Skin of body (tissue), 3 donors: ENCODE measurements at places on chromosomes 1 and 21.

- no peak for DNase-seq
Measured at GRCh38 chr1:94719926-94720793, 100.0 kb upstream of the SLC44A3 start.

GRCh38 chr1:11534846-11535245, 55.9 kb downstream of the DISP3 start:
- no peak for DNase-seq

- DNase-seq: no peak
Measured at GRCh38 chr1:20192871-20193411, 6.6 kb upstream of the PLA2G2C start.

- DNase-seq: no peak
Measured at GRCh38 chr1:193568512-193568911, 382.1 kb upstream of the B3GALT2 start.

GRCh38 chr21:36437745-36438128, 42.2 kb downstream of the CLDN14 start:
- DNase-seq: no peak

DNA sequence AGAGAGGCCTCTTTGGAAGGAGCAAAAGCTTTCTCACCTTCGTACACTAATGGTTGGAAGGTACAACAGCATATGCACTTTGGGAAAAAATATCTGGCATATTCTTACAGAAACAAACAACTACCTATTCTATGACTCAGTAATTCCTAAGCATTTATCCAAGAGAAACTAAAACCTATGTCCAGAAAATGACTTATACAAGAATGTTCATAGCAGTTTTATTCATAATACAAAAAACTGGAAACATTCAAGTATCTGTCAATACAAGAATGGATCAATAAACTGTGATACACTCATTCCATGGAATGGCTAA, 8.2 kb downstream of the NBPF1 start:
- DNase-seq: no peak

GRCh38 chr1:159342761-159343425, 40.8 kb downstream of the FCER1A start:
- DNase-seq: no peak

DNA sequence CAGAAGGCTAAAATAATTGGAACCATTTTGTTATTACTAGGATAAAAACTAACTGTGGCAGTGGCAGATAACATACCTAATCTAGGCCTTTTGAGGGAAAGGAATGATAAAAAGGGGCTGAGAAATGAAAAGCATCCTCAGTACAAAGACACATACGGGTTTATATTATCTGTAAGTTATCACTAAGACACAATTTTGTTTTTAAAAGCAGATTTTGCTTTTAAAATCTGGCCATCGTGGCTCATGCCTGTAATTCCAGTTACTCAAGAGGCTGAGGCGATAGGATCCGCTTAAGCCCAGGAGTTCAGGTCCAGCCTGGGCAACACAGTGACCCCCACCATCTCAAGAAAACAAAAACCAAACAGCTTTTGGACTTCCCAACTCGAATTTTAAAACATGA, 24.8 kb upstream of the HP1BP3 start:
- DNase-seq: no peak

GRCh38 chr1:43536864-43537358, 6.2 kb downstream of the PTPRF start:
- no peak for DNase-seq

GRCh38 chr1:165306543-165307434, 49.7 kb downstream of the LMX1A start:
- DNase-seq: no peak

GRCh38 chr1:43947874-43948437, 1.2 kb downstream of the IPO13 start:
- no peak for DNase-seq

DNA sequence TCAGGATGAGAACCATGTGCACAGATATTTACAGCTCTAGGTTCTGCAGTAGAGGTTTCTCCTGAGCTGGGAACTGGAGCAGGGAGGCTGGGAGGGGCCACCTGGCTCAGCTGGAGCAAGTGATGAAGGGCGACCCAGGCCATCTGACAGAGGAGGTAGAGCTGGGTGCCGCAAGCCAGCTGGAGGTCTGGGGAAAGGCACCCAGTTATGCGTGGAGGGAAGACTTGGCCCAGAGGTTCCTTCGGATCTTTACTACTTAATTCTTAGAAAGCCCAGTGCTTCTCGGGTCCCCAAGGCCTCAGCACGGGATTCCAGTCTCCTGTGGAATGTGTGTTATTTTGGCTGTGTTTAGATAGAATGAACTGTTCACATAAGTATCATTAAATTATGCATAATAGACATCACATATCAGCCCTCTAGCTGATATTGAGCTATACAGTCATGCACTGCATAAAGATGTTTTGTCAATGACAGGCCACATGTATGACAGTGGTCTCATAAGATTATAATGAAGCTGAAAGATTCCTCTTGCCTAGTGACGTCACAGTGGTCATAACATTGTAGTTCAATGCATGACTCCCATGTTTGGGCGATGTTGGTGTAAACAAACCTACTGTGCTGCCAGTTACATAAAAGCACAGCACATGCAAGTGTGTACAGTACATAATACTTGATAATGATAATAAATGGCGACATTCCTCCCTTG, 245.1 kb downstream of the RHOU start:
- DNase-seq: no peak

GRCh38 chr1:51327386-51327785, 3.0 kb downstream of the TTC39A start:
- DNase-seq: no peak

- no peak for DNase-seq
Measured at GRCh38 chr21:15928686-15929425, 199.1 kb downstream of the USP25 start.

DNA sequence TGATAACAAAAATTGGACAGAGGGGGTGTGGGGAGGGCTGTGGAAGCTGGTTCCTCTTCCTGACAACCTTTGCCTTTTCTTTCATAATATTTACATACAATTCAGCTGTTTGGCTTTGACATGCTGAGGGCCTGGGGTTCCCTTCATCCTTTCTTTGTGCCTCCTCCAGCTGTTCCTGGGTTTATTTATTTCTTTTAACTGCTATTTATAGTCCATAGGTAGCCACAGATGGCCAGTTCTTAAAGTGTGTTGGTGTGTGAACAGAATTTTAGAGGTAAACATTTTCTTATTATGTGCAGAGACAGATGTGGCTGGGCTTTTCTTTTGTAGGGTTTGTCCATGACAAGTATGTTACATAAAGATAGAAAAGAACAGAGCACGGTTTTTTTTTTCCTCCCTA, 34.1 kb upstream of the CNIH3 start:
- DNase-seq: no peak

DNA sequence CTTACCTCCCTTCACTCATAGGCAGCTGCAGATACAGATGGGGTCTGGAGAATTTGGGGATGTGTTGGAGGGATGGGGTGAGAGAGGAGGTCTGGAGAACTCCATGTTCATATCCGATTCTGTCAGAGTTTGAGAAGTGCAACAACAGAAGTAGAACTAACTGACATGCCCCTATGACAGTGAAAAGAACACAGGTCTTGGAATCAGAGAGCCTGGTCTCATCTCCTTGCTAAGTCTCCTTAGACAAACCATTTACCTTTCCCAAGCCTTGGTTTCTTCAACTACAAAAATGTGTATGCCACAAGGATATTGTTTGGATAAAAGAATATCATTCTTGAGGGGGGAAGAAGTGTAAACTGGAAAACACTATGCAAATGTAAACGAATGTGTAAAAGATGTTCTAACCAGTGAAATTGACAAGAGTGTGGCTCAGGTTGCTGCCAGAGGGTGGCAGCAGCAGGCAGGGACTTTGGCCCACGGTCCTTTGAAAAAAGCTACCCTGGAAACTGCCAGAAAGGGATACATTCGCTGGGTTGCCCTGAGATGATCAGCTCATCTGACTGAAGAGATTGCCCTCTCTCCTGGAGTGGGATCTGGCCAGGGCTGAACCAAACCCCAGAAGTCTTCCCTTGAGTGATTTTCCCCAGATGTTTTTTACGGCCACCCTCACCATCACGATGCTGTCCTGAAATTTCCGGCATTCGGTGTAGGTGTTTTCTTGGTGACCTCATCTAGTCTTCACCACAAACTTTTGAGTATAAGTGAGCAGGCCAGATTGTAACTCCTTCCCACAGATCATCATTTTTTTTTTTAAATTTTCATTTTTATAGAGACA, 17.0 kb upstream of the CD2 start:
- DNase-seq: peak; percentile 52

- peak; percentile 79 for DNase-seq
Measured at GRCh38 chr1:166080967-166081870, 85.6 kb downstream of the FAM78B start.

GRCh38 chr1:4397196-4397595, 257.2 kb upstream of the AJAP1 start:
- DNase-seq: no peak

- no peak for DNase-seq
Measured at GRCh38 chr1:23288671-23289070, 55.4 kb downstream of the HNRNPR start.
